ENCODE measurements at places on chromosomes 6 and 20.

- no peak for DNase-seq
Observed at GRCh38 chr20:45873409-45874103, 7.5 kb upstream of the ZSWIM1 start.

GRCh38 chr20:50546729-50547314, 36.6 kb downstream of the PTPN1 start:
- DNase-seq: peak; percentile 41

GRCh38 chr6:26195924-26196845, 109.0 kb downstream of the HFE start:
- no peak for DNase-seq

DNA sequence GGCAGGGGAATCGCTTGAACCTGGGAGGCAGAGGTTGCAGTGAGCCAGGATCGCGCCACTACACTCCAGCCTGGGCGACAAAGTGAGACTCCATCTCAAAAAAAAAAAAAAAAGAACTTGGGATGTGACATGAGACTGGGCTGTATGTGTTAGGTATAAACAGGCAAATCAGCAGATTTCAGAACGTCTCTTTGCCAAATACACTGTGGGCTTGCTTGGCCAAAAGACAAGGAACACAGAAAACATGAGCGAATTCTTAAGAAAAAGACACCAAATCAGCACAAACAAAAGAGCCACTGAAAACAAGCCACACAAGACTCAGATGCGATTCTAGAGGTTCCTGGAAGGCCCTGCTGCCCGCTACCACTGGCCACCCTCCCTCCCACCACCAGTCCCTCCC, 12.5 kb downstream of the ETV7 start:
- no peak for DNase-seq

- no peak for DNase-seq
Observed at GRCh38 chr6:43950731-43951062, 176.6 kb downstream of the MRPL14 start.

GRCh38 chr6:33654831-33655554, 33.9 kb downstream of the ITPR3 start:
- DNase-seq: no peak

GRCh38 chr6:111427341-111428116, 55.5 kb downstream of the REV3L start:
- peak; percentile 24 for DNase-seq

- no peak for DNase-seq
Observed at GRCh38 chr6:50062051-50062450, 12.3 kb upstream of the DEFB112 start.

DNA sequence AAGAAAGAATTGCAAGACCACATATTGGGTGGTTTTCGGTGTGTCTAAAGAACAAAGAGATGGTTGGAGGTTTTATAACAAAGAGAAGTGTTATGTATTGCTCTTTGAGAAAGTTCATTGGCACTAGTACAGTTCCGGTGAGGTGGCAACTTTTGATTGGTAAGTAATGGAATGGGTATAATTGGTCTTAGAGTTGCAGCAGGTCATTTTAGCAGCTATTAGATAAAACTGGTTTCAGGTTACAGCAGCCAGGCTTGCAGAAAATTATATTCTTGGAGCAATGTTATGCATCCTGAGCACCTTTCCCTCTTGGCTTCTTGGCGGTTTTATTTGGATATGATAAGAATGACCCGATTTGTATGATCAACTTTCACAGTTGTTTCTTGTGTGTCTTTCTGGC, 12.3 kb upstream of the SSTR4 start:
- DNase-seq: no peak

DNA sequence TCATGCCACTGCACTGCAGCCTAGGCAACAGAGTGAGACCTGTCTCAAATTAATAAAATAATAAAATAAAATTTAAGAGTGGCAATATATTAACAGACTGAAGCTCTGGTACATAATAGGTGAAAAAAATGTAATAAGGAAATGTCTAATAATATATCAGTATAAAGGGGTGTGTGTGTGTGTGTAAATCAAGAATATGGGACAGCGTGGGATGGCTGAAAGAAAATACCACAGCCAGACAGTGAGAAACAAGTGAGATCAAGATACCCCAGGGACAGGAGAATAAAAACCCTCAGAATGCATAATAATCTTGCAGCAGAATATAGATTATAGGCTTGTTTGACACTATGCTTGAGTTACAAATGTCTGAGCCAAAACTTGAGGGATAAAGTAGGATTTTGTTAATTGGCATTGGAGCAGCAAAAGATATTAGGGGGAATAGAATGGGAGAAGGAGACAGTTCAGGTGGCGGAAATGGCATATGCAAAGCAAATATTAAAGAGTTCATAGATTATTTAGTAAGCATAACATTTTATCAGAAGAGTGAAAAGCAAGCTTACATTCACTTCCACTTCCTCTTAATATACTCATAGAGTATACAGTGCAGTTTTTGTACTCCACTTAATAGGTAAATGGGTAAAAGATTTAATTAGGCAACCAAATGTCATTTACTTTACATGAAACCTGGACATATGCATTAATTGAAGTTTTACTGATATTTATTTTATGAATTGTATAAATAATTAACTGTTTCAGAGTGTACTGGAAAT, 398.5 kb upstream of the GJE1 start:
- no peak for DNase-seq

GRCh38 chr6:136764517-136764993, 27.7 kb downstream of the MAP3K5 start:
- peak; percentile 34 for DNase-seq

DNA sequence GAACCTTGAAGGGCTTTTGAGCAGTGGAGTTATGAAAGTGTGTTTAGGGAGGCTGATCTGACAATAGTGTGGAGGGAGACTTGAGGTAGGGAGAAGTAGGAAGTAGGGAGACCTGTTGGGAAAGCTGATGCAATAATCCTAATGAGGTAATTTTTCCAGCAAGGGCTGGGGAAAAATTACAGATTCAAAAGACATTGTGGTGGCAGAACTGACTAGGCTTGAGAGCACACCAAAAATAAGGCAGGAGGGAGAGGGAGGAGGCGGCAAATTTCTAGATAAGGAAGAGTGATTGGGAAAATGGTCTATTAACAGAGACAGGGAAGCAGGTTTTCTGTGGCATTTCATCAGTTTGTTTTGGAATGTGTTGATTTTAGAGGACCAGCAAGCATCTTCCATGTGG, 5.5 kb downstream of the PRRT1 start:
- DNase-seq: no peak

- no peak for DNase-seq
Observed at GRCh38 chr6:53945765-53946407, 151.1 kb downstream of the LRRC1 start.

- DNase-seq: peak; percentile 76
Observed at GRCh38 chr6:53794137-53794719, 577 bp upstream of the LRRC1 start.

DNA sequence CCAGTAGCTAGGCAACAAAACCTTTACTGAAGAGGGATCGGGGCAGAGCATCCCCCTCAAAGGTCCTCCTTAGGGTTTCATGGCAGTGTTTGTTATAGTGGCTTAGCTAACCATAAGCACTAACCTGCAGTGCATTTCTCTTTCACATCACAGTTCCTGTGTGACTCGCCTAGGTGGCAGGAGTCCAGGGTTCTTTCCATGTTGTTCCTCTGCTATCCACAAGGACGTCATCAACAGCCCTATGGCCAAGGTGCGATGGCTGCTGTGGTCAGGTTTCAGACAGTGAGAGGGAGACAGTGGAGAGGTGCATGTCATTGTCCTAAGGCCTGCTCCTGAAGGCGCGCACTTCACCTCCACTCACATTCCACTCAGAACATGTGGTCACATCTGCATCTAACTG, 38.8 kb upstream of the FOXA2 start:
- DNase-seq: no peak

DNA sequence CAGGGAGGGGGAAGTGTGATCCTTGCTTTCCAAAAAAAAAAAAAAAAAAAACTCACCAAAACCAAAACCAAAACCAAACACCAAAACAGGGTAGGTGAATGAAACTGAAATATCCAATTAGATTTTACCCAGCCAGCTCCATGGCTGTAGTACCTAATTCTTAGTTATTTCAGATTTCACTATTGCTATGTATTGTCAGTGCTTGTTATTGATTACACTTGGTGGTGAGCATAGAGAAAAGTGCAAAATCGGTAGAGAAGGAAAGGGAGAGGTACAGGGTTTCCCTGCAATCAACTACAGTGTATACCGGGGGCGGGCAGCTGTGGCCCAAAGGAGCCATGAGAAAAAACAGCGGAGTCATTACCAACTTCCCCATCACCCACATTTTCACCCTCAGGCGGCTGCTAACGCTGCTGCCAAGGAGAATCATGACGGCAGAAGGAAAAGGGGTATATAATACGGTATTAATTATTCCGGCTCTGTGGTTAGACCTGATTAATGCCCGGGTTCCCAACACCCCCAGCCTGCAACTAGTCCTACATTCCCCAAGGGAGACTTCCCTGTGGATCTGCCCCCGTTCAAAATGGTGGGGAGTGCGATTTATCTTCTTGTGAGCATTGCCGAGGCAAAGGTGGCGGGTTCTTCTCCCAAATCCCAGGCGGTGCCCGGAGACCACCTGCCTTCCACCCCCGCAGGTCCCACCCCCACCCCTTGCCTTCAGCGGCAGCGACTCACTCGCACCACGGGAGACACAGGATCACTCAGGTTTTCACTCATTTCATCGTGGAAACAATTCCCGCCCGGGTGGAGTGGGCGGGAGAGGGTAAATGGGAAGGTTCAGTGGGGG, at the start of gene C6orf62:
C6orf62 (minus strand) TSS at position 30 of the 847 bp plus-strand sequence. CDS start 486 bp downstream, outside the sequence.
- DNase-seq: peak; percentile 44

DNA sequence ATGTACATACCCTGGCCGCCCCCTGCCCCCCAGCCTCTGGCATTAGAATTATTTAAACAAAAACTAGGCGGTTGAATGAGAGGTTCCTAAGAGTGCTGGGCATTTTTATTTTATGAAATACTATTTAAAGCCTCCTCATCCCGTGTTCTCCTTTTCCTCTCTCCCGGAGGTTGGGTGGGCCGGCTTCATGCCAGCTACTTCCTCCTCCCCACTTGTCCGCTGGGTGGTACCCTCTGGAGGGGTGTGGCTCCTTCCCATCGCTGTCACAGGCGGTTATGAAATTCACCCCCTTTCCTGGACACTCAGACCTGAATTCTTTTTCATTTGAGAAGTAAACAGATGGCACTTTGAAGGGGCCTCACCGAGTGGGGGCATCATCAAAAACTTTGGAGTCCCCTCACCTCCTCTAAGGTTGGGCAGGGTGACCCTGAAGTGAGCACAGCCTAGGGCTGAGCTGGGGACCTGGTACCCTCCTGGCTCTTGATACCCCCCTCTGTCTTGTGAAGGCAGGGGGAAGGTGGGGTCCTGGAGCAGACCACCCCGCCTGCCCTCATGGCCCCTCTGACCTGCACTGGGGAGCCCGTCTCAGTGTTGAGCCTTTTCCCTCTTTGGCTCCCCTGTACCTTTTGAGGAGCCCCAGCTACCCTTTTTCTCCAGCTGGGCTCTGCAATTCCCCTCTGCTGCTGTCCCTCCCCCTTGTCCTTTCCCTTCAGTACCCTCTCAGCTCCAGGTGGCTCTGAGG, 7.6 kb downstream of the CDKN1A start:
- no peak for DNase-seq

DNA sequence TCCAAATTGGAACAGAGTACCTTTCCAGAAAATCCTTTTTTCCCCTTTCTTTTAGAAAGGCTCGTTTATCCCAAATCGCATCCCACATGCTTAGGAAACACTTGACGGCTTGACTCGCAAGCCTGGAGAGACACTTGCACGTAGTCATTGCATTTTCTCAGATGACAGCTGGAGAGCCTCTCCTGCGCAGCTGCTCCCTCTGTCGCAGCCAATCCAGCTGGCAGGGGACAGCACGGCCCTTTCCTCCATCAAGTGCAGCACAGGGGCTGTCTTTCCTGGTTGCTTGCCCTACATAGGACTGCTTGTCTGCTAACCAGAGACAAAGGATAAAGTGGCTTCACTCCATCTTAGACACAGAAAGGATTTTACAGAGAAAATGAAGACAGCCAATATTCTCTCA, 77.6 kb upstream of the RGS17 start:
- no peak for DNase-seq

DNA sequence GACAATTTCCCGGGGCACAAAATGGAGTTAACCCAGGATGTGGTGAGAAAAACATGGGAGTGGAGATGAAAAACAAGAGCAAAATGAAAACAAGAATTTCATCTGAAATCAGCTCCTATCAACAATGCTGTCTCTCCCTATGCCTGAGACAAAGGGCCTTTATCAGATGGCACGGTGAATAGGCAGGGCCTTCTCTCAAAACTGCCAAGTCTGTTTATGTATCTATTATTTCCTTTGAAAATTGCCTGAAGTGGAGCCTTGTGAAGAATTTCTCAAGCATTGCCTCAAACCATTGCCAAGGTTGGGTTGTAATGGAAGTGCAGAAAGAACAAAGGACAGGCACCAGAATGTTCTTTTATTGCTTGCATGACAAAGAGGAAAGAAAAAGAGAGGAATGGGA, 74.7 kb downstream of the BTBD3 start:
- no peak for DNase-seq

- DNase-seq: no peak
Observed at GRCh38 chr6:151482290-151482689, 11.5 kb upstream of the CCDC170 start.

DNA sequence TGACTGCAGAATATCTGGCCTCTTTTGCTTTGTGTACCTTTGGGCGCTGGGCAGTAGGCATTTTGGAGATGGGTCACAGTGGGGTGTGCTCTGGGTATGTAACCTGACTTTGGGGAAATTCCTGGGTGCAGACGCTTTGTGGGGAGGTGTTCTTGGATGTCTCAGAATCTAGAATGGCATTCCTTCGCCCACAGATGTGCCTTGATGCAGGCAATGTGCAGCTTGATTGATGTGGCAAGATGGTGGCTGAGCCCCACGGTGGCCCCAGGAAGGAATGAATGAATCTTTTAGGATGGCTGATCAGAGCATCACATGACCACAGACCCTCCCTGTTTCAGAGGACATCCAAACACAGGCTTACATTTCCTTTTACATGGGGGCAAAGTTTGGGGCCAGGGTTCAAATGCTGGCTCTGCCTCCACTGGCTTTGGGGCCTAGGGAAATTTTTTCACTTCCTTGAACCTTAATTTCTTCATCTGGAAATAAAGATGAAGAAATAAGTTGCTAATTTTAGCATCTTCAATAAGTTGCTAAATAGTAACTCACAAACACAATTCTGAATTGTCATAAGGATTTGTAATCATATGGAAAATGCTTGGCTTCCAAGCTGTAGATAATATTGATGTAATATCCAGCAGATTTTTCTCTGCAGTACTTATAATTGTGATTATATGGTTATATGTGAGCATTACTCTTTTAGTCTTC, 5.6 kb downstream of the PPP1R16B start:
- DNase-seq: no peak

GRCh38 chr6:119542037-119542436, 192.5 kb upstream of the MAN1A1 start:
- DNase-seq: no peak

DNA sequence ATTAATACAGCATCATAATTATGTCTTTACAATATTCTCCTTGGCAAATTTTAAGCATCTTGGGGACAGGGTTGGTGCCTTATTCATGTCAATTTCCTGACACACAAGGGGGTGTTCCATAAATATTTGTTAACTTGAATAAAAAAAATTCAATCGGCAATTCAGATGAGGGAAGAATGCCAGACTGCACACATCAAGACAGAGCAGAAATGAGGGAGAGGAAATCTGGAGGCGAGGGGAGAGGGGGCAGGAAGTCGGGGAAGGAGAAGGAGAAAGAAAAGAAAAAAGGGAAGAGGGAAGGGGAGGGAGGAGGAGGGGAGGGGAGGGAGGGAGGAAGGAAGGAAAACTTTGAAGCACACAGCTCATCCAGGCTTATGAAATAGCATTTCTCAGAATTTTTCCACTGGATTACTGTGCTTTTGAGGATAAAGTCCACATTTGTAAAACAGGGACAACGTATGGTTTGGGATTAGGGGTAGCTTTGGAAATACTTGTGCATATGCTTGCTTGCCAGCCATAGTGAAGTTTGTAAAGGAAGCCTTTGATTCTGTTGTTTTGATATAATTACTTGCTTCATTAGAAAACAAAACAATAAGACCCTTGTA, 362.1 kb downstream of the SAMD5 start:
- DNase-seq: no peak
